Activated effector memory CD4-positive, alpha-beta T cell treated with Interleukin-2 at 50 U/mL for 16 hours (primary cell): ENCODE measurements at places on chromosomes 4 and X.

GRCh38 chr4:61533140-61533539 lies 333.0 kb downstream of the ADGRL3 start:
- DNase-seq, result no peak

DNA sequence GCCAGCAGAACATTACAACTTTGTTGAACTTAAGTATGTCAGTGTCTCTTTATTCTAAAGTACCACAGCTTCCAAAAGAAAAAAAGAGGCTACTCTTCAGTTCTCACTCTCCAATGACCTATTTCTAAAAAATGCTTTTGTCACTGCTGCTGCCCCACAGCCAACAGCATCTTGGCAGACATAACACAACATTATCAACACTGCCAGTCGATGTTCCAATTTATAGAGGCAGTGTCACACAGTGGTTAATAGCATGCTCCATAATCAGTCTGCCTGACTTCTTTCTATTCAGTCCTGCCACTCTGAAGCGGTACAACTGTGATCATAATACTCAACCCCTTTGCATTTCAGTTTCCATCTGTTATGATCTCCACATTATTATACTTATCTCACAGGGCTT lies 69.2 kb downstream of the PLS3 start:
- no peak for DNase-seq

DNA sequence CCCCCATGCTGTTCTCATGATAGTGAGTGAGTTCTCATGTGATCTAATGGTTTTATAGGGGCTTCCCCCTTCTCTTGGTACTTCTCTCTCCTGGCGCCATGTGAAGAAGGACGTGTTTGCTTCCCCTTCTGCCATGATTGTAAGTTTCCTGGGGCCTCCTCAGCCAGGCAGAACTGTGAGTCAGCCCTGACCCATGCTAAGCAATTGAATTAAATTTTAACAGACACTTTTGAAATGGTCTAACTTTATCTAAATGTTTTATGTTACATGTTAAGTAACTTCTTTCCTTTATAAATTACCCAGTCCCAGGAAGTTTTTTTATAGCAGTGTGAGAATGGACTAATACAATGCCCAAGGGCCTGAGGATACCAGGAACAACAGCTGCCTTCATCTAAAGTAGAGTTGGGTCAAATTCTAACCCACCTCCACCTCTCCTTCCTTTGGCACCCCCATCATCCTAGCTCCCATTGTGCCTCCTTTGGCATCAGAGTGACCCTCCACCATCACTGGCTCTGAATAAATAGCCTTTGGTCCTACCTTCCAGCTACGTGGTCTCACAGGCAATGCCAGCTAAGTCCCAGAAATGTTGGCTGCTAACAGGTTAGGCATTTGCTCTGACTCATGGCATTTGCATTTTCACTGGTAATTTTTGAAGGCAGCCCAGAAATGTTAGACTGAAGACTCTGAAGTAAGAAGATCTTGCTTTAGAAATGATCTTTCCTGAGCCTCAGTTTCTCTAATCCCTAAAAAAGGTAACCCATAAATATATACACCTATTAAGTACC lies 182.1 kb downstream of the MOSPD2 start:
- DNase-seq, result no peak

DNA sequence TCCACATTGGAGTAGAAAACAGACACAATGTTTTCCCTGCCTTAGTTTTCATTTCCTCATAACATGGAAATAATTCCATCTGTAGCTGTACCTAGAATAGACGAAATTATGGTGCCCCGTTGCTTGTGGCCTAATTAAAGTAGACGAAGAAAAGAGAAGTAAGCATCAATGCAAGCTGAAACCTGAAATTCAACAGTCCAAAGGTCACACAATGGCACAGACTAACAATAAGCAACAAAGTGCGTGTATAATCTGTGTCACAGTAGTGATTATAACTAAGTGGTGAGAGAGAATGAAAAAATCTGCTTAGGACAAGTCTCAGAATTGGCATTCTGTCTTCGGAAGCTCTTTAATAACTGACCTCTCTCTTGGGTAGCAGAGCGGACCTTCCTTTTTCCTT lies 24.3 kb downstream of the MAGEB17 start:
- DNase-seq, result no peak

GRCh38 chr4:75683482-75684155 lies 10.4 kb upstream of the G3BP2 start:
- DNase-seq, result no peak
